ENCODE measurements at places on chromosomes 2 and 18. TPM values are rescaled to one million over a fixed set of nuclear protein-coding genes. Genes with fewer than 3 reads are reported as not detected.

DNA sequence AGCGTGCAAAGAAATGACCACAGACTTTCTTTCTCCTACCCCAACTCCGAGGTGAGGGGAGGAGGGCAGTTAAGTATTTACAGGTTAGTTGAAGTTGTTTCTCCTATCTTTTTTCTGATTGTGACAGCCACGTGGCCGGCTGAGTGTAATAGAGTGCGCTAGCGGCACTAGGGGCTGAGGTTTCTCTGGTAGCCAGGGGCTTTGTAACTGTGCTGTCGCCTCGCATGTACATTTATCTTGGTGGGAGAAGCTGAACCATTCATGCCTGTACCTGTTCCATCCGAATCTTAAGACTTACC is 214.1 kb upstream of the STON1 start:
- DNase-seq: no peak

DNA sequence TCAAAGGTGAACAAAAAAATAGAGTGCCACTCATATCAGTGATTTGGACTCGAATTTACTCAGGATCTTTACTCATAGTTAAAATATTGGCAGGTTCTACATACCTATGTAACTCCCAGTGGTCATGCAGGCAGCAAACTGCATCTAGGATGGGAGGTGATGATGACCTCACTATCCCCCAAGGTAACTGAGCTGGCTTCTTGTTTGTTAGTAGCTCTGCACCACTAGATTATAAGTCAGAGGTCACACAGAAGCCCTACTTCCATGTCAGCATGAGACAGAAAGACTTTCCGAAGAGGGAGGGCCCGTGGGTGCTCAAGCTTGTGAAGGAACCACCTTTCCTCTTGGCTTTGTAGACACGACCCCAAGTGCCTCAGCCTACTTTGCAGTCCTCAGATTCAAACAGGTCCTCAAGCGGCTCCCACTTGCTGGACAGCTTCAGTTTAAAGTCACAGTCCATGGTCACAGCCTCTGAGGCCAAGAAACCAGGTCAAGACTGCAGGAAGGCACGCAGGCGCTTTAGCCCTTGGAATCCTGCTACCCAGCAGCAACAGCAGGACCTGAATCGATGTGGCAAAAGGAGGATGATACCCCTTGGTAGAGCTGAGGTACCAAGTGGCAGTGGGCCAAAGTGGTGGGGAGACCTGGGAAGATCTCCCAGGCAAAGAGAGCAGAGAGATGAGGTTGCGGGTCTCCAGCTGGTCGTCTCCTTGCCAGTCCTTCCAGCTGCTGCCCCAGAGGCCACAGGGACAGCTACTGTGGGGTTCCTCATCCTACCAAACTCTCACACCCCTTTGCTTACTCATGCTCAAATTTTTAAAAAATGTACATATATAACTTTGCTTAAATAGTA is 4.3 kb downstream of the NTSR2 start:
- no peak for DNase-seq

DNA sequence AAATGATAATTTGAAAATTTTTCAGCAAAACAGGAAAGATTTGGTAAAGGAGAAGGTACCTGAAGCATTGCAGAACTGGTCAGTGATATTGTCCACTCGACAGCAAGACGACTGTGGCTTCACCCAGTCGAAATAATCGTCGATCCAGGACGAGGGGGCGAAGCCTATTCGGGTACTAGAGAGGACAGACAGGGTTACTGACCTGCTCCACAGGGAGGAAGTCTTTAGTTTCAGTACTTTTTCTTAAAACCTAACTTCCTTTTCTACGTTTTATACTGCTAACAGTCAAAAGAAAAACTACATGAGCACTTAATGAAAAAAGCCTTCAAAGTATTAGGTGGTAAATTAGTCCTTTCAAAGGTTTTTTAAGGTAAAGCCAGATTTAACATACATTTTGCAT is 36.0 kb downstream of the RMC1 start:
- no peak for DNase-seq

DNA sequence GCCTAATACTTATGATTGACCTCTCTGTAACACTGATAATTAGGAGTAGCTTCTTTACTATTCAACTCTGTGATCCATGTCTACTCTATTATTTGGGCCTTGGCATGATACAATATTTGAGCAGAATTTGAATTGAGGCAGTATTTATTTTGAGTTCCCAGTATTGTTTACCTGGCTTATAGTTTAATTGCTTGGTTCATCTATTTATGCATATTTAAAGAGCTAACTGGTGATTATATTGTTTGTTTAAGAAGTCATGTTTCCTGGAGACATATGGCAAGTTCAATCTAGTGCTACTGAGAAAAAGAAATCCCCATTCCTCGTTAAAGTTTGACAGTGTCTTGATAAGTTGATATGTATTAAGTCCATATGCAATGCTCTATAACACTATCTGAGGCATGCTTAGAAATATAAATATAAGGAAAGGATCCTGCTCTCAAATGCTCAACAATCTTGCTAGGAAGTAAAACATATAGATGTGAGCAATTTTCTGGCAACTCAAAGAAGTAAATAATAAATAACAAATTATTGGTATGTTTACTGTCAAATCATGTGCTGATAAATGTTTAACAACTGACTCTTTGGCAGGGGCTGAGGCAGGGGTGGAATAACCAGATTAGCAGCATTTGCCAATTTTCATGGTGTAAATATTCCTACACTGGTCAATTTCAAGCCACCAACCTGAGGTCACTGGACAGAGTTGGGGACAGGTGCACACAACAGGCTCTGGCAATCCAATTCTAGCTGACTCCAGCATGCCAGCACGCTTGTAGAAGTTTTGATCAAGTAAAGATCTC is 430.2 kb upstream of the PIK3C3 start:
- DNase-seq: no peak

- no peak for DNase-seq
Measured at GRCh38 chr2:221490506-221491060, 81.5 kb downstream of the EPHA4 start.

HEATR5B gene
- 24.9 TPM for polyA plus RNA-seq

SCN9A gene
- polyA plus RNA-seq: 2.9 TPM

- peak; percentile 8 for DNase-seq
Measured at GRCh38 chr2:183010112-183010511, 28.1 kb downstream of the NCKAP1 start.

FHL2 gene
- 32.0 TPM for polyA plus RNA-seq

FSIP2 gene
- 2.9 TPM for polyA plus RNA-seq

GRCh38 chr2:28172114-28172898 is 220.4 kb upstream of the FOSL2 start:
- no peak for DNase-seq

CRACDL gene
- 3.2 TPM for polyA plus RNA-seq

GRCh38 chr2:170943041-170943440 is 14.0 kb downstream of the GORASP2 start:
- DNase-seq: no peak

- DNase-seq: no peak
Measured at GRCh38 chr2:234322766-234323465, 174.0 kb downstream of the ARL4C start.

DNA sequence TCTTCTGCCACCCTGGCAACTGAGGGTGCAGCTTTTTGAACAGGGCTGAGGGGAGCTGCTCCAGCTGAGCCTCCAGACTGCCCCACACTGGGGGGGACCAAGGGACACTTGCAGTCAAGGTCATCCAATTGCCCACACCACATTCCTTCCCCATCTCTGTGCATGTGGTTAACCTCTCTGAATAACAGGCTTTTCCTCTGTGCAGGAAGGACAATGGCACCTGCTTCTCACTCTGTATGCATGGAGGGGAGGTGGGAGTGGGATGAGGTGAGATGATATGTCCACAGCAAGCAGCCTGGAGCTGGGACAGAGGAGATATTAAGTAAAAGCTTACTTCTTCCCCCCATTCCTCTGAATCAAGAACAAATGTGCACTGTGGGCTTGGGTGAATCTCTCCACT is 39.1 kb upstream of the TEX51 start:
- no peak for DNase-seq

- no peak for DNase-seq
Measured at GRCh38 chr2:126534478-126534877, 121.5 kb upstream of the GYPC start.

PIEZO2 gene
- 21.1 TPM for polyA plus RNA-seq

GRCh38 chr2:51120754-51121280 is 88.9 kb upstream of the NRXN1 start:
- no peak for DNase-seq
